Naive thymus-derived CD8-positive, alpha-beta T cell (primary cell): ENCODE measurements at places on chromosomes 4 and X.

GRCh38 chr4:174674305-174674840 is 152.1 kb upstream of the HPGD start:
- H3K27me3 ChIP-seq: peaks cover 16% of the 10 kb centered on the region
- H3K4me3 ChIP-seq: no peak overlapping the region
- DNase-seq: no peak
- H3K36me3 ChIP-seq: no peaks in the 10 kb centered on the region
- H3K27ac ChIP-seq: no peak overlapping the region

- H3K27me3 ChIP-seq: peaks cover 10% of the 10 kb centered on the region
- H3K4me1 ChIP-seq: no peaks in the 10 kb centered on the region
- no peak for DNase-seq
- no peak overlapping the region for H3K27ac ChIP-seq
Observed at GRCh38 chr4:109022961-109023360, 260.1 kb upstream of the ETNPPL start.

GRCh38 chr4:38930707-38931106 is 63.1 kb downstream of the FAM114A1 start:
- no peak overlapping the region for H3K4me3 ChIP-seq
- H3K4me1 ChIP-seq: no peaks in the 10 kb centered on the region
- H3K36me3 ChIP-seq: no peaks in the 10 kb centered on the region
- no peak for DNase-seq
- no peaks in the 10 kb centered on the region for H3K27me3 ChIP-seq

DNA sequence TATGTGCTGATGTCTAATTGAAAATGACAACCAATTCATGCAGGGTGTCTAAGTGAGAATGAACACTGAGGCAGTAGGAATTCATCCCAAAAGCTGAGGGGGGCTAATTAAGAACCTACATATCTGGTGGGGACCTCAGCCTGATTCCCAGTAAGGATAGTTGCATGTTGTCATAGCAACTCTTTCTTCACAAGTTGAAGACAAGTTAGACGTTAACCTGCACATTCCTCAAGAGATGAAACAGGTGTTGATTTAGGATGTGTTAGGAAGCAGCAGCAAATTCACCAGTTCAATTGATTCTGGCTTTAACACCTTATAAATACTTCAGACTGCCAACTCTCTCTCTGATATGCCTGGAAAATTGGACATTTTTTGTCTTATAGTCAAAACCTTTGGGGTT is 7.3 kb downstream of the FNIP2 start:
- no peaks in the 10 kb centered on the region for H3K27me3 ChIP-seq
- H3K27ac ChIP-seq: no peak overlapping the region
- no peaks in the 10 kb centered on the region for H3K36me3 ChIP-seq
- peaks cover 55% of the 10 kb centered on the region for H3K4me1 ChIP-seq
- no peak for DNase-seq

- H3K27ac ChIP-seq: no peak overlapping the region
- H3K36me3 ChIP-seq: no peaks in the 10 kb centered on the region
- DNase-seq: no peak
- no peak overlapping the region for H3K4me3 ChIP-seq
Observed at GRCh38 chrX:17077361-17077760, 130.9 kb downstream of the REPS2 start.

DNA sequence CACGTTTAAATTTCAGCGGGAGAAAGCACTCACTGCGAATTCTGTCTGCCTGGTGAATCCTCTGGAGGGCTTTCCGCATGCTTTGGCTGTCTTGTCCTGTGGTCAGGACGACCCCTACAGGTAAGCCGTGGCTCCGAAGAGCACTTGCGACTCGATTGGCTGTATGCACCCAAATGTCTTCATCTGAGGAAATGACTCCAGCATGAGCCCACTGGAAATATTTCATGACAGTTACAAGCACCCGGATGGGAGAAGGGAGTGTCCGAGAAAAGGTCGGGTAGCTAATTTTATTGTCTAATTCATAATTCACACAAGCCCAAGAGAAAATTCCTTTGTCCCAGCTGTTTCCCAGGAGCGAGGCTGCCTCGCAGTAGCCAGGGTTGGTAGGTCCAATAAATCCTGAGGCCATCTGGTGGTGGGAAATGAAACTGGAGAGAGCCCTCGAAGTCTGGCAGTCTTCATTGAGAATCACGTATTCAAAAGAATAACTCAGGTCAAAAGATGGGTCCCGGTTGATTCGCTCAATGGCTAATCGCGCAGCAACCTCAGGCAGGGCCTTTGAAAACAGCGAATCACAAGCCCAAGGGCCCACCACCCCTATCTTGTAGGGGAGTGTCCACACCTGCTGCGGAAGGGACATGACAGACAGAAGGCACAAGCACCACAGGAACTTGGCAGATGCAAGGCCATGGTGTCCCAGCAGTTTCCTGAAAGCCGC is 6.6 kb downstream of the GUCY2F start:
- no peak for DNase-seq
- peaks cover under 1% of the 10 kb centered on the region for H3K27me3 ChIP-seq
- H3K4me3 ChIP-seq: no peak overlapping the region

GRCh38 chrX:110853610-110854009 is 58.0 kb upstream of the CHRDL1 start:
- H3K27ac ChIP-seq: no peak overlapping the region
- no peaks in the 10 kb centered on the region for H3K4me1 ChIP-seq
- no peak overlapping the region for H3K4me3 ChIP-seq

DNA sequence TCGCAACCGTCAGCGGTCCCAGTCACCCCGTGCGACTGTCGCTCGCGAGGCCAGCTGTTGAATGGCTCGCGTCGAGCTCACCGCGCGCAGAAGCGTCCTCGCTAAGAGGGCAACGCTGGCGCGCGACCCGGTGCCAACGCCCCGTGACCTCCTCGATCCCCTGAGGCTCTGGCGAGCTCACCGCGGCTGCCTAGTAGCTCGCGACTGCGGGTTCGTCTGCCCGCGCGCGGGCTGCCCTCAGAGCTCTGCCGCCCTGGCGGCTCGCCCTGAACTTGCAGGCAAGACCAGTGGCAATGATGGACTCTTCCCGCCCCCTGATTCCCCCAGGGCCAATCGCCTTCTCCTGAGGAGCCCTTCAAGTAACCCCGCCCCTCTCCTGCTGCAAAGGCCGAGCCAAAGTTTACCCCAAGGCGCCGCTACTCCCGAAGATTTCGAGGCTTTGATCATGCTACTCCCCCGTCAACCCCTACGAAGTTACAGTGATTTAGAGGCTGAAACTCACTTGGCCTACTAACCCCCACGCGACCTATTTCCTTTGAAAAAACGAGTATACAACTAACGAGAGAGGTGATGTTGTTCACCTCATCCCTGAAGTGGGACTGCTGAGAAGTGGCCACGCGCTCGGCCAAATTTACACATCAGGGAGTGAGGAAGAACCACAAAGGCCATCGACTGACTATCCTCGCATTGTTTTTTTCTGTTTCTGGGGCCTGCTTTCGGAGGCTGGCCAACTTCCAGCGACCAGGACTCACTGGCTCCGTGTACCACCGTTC is 37.5 kb downstream of the PGRMC1 start:
- peaks cover 11% of the 10 kb centered on the region for H3K27me3 ChIP-seq
- peaks cover 7% of the 10 kb centered on the region for H3K4me1 ChIP-seq
- H3K27ac ChIP-seq: peak overlapping the region; percentile 28
- no peaks in the 10 kb centered on the region for H3K36me3 ChIP-seq
- peak overlapping the region; percentile 69 for H3K4me3 ChIP-seq

DNA sequence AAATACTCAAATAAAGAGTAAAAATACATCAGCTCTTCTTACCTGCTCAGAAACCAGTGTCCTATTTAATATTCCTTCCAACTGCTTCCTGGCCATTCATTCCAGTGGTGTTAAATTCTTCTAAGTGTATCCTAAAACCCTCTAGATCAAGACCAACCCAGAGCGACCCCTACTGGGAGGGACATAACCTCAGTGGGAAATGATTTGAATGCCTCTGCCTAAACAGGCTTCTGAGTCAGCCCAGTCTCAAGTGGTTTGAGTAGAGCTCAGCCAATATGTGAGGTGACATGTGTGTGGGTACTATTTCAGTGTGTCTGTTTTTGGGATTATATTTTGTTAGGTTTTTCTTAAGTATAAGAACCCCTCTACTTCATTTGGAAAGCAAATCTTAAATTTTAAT is 133.6 kb upstream of the ARHGEF9 start:
- no peaks in the 10 kb centered on the region for H3K4me1 ChIP-seq
- H3K27ac ChIP-seq: no peak overlapping the region
- DNase-seq: no peak
- H3K4me3 ChIP-seq: no peak overlapping the region
- H3K36me3 ChIP-seq: peaks cover 11% of the 10 kb centered on the region

- no peak overlapping the region for H3K27ac ChIP-seq
- H3K27me3 ChIP-seq: no peaks in the 10 kb centered on the region
- no peak overlapping the region for H3K4me3 ChIP-seq
- no peak for DNase-seq
- no peaks in the 10 kb centered on the region for H3K4me1 ChIP-seq
Observed at GRCh38 chrX:70353514-70353913, 63.6 kb downstream of the KIF4A start.

DNA sequence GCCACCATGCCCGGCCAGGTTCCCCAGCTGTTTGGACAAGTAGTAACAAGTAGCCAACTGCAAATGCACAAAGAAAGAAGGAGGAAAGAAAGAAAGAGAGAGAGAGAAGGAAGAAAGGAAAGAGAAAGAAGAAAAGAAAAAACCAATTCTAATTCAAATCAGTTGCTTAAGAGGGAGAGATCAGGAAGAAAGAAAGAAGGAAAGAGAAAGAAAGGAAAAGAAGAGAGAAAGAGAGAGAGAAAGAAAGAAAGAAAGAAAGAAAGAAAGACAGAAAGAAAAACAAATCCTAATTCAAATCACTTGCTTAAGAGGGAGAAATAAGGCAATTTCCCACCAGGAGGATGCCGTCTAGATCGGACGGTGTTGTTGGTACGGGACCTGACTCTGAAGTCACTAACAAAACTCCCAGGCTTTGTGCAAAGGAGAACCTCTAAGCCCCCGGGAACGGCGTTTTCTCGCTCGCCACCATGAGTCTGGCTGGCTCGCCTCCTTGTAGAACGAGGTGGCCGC is 95.5 kb upstream of the PPP2R3B start:
- H3K27me3 ChIP-seq: peaks cover 4% of the 10 kb centered on the region
- no peaks in the 10 kb centered on the region for H3K36me3 ChIP-seq
- H3K4me1 ChIP-seq: no peaks in the 10 kb centered on the region
- DNase-seq: no peak
- no peak overlapping the region for H3K4me3 ChIP-seq

- DNase-seq: no peak
- peaks cover 43% of the 10 kb centered on the region for H3K27me3 ChIP-seq
- no peaks in the 10 kb centered on the region for H3K4me1 ChIP-seq
- H3K4me3 ChIP-seq: no peak overlapping the region
Observed at GRCh38 chr4:16056681-16057385, 27.0 kb downstream of the PROM1 start.

GRCh38 chrX:33190016-33190415 is 21.3 kb downstream of the DMD start:
- no peaks in the 10 kb centered on the region for H3K36me3 ChIP-seq
- H3K27ac ChIP-seq: no peak overlapping the region
- H3K27me3 ChIP-seq: no peaks in the 10 kb centered on the region
- no peaks in the 10 kb centered on the region for H3K4me1 ChIP-seq
